ENCODE measurements at places on chromosomes 1 and 21.

DNA sequence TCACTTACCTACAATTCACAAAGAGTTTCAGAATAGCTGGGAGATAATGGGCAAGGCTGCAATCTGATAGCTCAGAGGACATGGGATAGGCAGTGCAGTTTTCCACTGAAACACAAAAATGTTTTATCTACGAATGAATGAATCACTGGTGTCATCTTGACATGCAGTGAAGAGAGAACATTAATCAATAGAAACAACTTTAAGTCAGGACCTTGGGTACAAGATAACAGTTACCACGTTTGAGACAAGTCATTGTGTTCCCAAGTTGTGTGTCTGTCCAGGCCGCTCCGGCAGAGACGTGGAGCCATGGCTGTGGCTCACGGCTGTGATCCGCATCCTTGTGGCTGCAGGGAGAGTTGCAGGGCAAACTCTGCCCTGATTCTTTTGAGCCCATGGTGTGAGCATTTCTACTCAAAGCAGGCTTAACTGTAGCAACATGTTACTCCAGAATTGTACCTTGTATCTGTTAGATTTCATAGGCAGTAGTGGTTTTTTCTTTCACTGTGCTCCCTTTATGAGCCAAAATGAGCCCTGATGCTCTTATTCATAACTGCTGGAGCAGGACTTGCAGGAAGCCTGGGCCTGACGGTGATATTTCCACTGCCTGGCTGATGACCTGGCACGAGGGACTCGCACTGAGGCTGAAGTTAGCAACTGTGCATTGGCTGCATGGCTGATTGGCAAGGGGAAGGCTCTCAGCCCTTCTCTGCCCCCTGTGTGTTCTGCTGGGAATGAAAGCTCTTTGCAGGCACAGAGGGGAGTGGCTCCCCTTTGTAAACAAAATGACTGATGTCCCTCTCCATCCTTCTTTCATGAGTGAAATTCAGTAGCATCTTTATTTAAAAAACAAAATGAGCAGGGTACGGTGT lies 465.2 kb downstream of the AJAP1 start:
- DNase-seq, result no peak

DNA sequence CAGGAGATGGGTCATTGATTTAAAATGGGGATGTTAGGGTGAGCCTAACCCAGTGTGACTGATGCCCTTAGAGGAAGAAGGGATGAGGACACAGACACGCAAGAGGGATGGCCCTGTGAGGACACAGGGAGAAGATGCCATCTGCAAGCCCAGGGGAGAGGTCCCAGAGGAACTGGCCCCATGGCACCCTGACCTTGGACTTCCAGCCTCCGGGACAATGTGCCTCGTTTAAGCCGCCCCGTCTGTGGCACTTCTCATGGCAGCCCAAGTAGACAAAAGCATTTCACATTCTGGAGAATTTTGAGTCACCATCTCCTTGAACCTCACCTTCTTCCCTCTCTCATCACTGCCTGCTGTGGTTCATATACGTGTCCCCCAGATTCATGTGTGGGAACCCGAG lies 20.1 kb upstream of the PCBP3 start:
- no peak for DNase-seq

- no peak for DNase-seq
Observed at GRCh38 chr1:219329578-219329977, 155.9 kb downstream of the LYPLAL1 start.

GRCh38 chr1:50163680-50164079 lies 55.0 kb downstream of the ELAVL4 start:
- DNase-seq, result no peak

- DNase-seq, result no peak
Observed at GRCh38 chr1:53984726-53985125, 33.3 kb downstream of the LDLRAD1 start.

DNA sequence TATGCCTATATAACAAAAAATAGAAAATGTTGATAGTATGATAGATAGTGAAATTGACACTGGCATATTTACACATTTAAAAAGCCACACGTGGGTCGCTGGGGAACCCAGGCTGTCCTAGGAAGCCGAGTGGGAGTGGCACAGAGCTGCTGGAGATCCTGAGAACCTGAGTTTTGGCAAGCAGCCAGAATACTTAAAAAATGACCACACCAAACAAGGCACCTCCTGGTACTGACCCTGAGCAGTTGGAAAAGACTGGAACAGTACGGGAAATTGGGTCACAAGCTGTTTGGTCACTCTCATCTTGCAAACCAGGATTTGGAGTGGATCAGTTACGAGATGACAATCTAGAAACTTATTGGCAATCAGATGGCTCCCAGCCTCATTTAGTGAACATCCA lies 111.5 kb downstream of the ZFYVE9 start:
- no peak for DNase-seq

DNA sequence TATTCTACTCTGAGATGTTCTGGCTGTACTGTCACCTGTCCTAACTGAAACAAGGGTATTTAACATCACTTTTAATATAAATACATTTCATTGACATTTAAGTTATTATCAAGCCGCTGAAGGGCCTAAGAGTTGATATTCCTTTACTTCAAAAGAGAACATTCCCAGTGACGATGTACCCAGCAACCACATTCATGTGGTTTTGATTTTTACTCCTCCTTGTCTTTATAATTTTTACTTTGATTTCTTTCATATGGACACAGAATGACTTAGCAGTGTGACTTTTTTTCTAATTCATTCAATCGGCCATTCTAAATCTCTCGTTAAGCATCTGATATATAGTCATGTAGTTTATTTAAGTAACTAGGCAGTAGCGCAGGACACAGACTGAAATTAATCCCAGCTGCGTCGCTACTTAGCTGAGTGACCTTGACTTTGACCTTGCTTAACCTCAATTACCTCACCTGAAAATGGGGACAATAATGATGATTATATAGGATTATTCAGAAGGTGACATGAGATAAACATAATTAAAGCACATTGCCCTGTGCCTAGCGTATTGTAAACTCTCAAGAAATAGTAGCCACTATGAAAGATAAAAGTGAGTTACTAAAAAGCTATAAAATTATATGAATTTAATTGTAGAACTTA lies 476.6 kb downstream of the SETD4 start:
- no peak for DNase-seq

DNA sequence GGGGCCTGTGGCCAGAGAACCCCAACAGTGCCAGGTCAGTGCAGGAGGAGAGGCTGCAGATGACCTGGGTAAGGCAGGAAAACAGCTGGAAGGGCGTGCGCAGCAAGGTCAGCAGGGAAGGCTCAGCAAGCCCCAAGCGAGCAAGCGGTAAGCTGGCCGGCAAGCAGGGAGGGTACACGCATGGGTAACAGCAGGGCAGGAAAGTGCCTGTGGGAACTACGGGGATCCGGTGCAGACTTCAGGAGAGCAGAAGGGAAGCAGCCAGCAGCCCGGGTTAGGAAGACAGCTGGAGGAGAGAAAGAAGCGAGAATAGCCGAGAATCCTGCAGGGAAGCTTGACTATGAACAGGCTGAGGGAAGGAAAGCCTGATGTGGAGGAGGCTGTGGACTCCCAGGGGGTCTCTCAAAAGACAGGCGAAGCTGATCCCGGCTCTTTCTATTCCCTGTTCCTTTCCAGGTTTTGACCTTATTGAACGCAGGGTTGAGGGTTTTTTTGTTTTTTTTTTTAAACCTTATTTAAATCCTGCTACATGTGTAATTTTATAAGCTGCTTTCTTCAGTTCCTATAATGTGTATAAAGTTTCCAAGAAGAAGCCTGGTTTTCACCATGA lies 20.9 kb downstream of the UMODL1 start:
- no peak for DNase-seq
